ENCODE measurements at places on chromosomes 7 and 10.

DNA sequence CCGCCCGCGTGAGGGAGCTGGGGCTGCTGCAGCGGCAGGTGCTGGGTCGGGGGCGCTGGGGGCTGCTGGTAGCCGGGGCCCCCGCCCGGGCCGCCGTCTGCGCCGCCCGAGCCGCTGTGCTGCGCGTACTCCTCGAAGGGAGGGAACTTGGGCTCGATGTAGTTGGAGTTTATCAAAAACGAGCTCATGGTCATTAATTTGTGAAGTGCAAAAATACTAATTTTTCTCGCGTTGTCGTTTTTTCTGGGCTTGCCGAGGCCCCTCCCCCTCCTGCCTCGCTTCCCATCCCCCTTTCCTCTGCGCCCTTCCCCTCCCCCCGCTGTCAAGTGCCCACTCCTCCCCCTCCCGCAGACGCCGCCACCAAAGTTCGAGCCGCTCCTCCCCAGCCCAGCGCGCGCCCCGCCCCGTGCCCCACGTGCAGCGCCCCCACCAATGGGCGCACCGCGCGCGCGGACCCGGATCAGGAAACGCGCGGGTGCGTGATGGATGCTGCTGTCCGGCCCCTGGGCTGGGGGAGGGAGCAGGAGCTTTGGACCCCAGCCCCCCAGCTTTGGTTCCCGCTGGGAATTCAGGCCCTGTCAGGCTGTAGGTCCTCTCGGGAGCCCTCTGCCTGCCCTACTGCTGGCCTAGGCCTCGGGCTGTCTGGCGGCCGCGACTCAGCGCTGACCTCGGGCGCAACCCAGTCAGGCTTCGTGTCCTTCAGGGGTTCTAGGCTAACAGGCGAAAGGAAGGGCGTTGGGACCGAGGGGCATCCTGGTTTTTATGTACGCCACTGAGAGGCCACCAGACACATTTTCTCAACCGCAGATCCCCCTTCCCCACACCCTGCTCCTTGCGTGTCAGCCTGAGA is at the start of gene HOXA4:
Gene HOXA4, minus strand, starts transcription at position 218 of the 850 bp plus-strand sequence. Its CDS starts 24 bp downstream, at position 194.
- DNase-seq: peak; percentile 76

- no peak for DNase-seq
Measured at GRCh38 chr10:131660427-131660826, 240.4 kb upstream of the PPP2R2D start.

- DNase-seq: no peak
Measured at GRCh38 chr10:92567952-92568600, 5.8 kb downstream of the IDE start.

DNA sequence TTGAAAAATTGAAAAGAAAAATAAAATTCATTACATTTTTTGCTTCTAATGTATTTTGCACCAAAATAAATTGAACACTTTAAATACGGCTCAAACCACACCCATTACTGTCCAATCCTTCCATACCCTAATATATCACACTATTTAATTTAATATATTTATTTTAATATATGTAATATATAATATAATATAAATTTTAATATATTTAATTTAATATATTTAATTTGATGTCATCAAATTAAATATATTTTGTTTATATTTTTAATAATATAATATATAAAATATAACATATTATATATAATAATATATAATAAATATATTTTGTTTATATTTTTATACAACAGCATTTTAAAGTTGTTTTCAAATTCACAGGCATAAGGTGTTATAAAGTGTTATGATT is 15.7 kb upstream of the POU6F2 start:
- DNase-seq: no peak

DNA sequence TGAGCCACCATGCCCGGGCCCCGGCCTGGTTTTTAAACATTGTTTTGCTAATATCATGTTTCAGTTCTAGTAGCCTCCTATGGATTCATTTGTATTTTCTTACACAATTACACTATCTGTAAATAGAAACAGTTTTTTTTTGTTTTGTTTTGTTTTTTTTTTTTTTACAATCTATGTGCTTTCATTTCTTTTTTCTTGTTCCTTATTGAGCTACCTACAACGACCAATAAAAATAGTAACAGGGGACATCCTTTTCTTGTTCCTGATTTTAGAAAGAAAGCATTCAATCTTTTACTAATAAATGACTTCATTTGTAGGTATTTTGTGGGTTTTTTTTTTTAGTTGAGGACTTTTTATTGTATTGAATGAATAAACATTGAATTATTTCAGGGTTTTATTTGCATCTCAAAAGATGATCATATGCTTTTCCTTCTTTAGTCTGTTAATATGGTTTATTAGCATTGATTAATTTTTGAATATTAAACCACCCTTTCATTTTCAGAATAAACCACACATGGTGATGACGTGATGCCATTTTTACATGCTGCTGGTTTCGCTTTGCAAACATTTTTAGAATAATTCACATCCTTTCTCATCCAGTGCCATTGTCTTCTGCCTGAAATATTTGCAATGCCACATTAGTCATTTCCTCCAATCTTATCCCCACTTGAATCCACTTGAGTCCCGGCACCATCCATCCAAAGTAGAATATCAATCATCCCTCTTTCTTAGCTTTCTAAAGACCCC is 18.1 kb upstream of the AKR1E2 start:
- no peak for DNase-seq

DNA sequence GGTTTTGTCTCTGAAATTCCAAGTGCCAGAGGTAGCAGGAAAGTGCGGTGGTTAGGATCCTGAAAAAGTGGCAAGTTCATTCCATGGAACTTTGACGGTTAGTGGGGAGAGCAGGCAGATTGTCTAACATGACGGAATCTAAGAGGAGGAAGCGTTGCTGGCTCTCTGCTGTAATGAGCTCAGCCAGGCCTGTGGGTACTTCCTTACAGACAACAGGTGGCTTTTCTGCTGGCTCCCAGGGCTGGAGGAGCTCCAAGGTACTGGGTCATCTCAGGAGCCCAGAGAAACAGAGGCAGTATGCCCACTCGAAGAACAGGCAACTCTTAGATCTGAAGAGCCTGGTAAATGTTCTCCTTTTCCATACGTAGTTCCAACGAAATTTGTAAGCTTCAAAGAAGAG is 3.1 kb upstream of the AIFM2 start:
- no peak for DNase-seq

GRCh38 chr10:75312440-75312839 is 76.7 kb upstream of the COMTD1 start:
- no peak for DNase-seq

DNA sequence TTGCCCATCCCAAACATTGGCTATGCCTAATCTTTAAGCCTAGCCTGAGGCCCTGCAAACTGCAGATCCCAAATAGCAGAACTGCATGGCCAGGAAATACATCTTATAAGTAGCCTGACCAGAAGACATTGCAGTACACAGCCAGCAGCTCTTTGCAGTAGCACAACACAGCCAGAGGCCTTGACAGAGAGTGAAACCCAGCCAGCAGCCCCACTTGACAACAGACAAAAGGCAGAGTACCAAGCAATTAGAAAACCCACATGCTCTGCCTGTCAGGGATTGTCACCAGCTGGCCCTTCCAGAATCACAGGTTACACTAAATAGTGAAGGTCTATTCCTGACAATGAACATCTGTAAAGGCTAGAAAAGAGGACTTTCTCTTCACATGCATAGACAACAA is 242.8 kb upstream of the TMEM72 start:
- DNase-seq: no peak

DNA sequence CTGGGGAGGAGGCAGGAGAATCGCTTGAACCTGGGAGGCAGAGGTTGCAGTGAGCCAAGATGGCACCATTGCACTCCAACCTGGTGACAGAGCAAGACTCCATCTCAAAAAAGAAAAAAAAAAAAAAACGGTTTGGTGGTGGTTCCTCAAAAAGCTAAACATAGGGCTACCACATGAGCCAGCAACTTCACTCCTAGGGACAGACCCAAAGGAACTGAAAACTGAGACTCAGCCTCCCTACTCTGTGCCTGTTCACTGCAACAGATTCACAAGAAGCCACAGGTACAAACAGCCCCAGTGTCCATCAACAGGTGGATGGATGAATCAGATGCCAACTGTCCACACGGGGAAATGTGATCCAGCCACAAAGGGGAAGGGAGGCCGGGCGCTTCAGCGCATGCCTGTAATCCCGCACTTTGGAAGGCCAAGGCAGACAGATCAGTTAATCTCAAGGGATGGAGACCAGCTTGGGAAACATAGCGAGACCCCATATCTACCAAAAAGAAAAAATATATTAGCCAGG is 79.1 kb upstream of the TNRC18 start:
- DNase-seq: no peak

GRCh38 chr10:97596101-97597082 is 6.9 kb downstream of the C10orf62 start:
- no peak for DNase-seq

DNA sequence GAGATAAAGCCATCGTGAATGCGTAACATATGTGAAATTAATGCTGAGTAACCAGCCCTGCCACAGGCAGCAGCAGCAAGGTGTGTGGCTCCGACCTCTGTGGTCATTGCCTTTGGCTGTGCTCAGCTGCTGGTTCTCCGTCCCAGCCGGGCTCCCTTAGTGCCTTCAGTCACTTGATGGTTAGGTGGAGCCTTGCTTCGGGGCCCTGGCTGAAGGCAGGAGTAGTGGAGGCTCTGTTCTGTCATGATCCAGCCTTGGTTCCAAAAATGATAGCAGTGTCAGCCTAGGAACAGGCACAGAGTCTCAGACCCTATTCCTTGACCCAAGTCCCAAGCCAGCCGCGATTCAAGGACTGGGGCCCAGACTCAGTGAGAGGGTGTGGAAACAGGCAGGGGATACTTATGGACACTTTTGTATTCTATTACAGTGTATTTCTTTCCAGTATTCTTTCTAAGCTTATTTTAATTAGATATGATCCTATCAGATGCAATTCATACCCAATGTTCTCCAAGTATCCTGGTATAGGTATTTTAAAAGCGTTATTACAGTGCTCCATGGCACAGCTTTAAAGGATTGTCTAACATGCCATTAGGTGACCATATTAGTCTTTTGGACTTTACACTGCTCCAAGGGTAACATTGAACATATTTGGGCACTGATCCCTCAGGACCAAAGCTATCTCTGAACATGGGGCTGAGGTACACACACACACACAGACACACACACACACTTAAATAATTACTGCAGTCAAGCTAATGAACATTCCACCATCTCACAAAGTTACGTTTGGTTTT is 9.0 kb downstream of the SCART1 start:
- DNase-seq: no peak

Data from activated CD4-positive, alpha-beta T cell treated with anti-CD3 and anti-CD28 coated beads, Interleukin-2, amount 50 U/mL, for 1 hour (primary cell).